Chondrocyte (in vitro differentiated cells): ENCODE measurements at places on chromosomes 6 and 20.

DNA sequence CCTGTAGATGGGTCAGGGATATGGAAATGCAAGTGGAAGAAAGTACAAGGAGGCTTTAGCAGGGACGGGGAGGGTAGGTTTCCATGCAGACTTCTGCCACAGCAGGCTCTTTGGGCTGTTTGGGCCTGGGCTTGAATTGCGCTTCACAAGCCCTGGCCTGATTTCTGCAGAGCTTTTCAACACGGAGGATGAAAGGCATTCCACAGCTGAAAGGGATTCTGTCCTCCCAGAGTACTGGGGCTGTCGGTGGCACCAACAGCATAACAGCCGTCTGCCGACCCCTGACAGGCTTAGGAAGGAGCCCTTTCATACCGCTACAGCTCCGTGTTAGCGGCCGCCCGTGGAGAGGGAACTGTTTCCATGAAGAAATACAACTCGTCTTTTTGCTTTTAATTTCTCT is 22.9 kb upstream of the TBC1D7 start:
- DNase-seq = no peak

GRCh38 chr6:32047855-32048766 is 9.9 kb downstream of the CYP21A2 start:
- DNase-seq = no peak

DNA sequence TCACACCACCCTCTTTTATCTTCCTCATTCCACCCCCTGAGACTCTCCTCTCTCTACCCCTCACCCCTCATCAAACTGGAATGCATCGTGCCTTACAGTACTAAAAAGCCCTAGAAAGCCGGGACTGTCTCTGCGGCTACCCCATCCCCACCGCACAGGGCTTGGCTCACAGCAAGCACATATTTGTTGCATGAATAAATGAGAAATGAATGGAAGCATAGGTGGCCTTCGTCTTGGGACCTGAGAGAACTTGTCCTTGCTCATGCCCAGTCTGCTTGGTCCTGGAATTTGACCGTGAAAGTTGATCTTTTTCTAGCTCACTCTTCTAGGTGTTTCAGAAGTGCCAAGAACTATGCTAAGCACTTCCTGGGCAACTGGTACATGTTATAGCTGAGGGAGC is 53.3 kb downstream of the APCDD1L start:
- no peak for DNase-seq

DNA sequence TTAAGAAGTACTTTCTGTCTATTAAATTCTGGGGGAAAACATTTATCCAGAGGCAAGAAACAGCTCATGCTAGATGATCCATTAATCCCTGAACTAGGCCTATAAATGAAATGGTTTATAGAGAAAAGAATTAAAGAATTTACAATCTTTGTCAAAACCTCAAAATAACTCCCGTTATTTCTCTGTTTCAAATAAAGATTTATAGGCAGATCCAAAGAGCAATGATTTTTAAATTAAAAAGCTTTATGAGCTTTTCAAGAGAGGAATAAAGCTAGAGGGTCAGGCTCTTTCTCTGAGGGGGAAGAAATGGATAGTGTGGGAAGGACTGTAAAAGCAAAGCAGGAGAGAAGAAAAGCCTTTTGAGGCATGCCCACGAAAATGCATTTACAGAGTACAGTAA is 82.5 kb upstream of the OGFRL1 start:
- no peak for DNase-seq
